Activated CD4-positive, alpha-beta T cell treated with anti-CD3 and anti-CD28 coated beads for 36 hours (primary cell): ENCODE measurements at places on chromosomes 16 and 17. TPM values are rescaled to one million over a fixed set of nuclear protein-coding genes. Genes with fewer than 3 reads are reported as not detected.

Gene BRIP1
- total RNA-seq = 15.4 TPM

DNA sequence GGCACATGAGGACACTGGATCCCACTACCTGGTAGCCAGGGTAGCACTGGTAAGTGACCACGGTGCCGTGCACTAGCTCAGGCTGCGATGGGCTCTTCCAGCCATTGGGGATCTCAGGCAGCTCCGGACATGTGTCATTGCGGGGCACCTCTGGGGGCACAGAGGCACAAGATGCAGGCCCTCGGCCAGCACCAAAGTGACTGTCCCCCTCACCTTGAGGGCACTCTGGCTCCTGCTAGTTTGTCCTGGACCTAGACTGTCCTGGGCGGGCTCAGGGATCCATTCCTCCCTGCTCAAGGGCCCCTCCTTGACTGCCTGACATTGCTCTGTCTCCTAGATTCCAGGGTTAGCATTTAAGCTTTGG lies 6.7 kb upstream of the PHF12 start:
- DNase-seq = no peak

Gene SLC22A31
- total RNA-seq = 1.3 TPM

- DNase-seq = no peak
Observed at GRCh38 chr16:1815461-1815860, 11.2 kb downstream of the HAGH start.

Gene FAM171A2
- 0.18 TPM for total RNA-seq

DNA sequence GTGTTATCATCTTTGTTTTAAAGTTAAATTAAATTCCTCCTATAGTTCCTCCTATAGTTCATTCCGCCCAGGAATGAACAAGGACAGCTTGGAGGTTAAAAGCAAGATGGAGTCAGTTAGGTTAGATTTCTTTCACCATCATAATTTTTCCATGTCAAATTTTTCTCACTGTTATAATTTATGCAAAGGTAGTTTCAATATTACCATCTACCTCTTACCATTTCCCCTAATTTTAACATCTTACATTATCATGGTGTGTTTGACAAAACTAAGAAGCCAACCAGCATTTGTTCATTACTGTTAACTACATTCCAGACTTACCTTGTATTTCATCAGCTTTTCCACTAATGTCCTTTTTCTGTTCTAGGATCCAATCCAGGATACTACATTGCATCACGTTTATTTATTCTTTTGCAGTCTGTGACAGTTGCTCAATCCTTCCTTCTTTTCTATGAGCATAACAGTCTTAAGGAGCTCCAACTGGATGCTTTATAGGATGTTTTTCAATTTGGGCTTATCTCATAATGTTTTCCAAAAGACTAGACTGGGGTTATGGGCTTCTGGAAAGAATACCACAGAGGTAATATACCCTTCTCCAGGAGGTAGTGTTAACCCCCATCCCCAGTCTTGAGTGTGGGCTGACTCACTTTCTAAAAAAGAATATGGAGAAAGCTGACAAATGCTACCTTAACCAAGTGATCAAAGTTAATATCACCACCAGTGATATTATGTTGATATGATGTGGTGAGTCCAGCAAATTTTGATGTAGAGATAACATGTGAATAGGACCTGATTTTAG lies 158.5 kb downstream of the PPM1E start:
- DNase-seq = no peak

Gene HOXB13
- total RNA-seq = not detected

Gene SMIM5
- 0.12 TPM for total RNA-seq

Gene CRHR1
- not detected for total RNA-seq

DNA sequence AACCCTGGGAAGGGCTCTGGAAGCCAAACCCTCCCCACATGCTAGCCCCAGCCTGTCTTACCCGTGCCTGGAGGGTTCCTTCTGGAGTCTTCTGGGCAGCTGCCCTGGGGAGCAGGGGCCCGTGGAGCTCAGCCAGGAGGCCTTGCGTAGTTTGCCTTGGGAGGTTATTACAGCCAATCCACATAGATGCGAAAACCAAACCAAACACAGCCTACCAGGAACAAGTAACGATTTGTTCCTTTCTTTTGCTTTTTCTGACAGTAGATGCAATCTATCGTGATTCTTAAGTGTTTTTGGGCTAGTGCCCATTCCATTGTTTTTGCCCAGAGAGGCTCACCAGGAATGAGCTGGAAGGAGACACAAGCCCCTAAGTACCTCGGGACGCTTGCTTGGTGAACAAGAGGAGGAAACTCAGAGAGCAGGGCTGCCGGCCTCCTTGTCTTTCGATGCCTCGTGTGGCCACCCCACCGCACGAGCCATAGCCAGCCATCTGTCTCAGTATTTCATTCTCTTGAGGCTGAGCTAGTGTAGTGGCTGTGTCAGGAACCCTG lies 102.7 kb upstream of the NOL11 start:
- DNase-seq = no peak

Gene GRAPL
- total RNA-seq = 4.0 TPM

DNA sequence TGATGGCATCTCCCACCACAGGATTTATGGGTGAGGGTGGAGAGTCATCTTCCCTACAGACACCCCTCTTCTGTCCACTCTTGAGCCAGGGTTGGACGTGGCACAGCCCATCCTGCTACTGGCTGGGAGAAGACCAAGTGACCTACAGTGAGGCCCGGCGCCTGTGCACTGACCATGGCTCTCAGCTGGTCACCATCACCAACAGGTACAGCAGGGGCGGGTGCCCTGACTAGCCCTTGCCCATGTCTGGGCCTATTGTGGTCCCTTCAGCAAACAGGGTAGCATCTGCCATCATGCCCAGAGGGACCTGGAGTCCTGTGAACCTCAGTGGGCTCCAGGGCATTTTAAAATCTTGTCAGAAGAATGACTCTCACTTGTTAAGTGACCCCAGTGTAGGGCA lies 48.2 kb downstream of the MRC2 start:
- DNase-seq = no peak

DNA sequence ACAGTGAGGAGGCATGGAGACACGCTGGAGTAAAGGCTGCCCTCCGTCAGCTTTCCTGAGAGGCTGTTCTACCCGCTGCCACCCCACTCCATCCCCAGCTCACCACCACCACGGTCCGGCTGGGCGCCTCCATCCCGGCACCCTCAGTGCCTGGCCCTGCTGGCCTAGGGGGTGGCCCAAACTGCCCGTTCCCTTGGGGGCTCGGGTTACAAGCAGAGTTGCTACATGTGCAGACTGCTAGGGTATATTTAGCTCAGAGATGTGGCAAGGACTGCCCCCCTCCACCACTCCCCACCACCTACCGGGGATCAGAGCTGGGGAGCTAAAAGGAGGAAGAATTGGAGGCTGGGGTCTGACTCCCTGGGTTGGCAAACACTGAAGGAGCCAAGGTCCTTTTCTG lies 4.1 kb downstream of the CACNB1 start:
- DNase-seq = no peak

DNA sequence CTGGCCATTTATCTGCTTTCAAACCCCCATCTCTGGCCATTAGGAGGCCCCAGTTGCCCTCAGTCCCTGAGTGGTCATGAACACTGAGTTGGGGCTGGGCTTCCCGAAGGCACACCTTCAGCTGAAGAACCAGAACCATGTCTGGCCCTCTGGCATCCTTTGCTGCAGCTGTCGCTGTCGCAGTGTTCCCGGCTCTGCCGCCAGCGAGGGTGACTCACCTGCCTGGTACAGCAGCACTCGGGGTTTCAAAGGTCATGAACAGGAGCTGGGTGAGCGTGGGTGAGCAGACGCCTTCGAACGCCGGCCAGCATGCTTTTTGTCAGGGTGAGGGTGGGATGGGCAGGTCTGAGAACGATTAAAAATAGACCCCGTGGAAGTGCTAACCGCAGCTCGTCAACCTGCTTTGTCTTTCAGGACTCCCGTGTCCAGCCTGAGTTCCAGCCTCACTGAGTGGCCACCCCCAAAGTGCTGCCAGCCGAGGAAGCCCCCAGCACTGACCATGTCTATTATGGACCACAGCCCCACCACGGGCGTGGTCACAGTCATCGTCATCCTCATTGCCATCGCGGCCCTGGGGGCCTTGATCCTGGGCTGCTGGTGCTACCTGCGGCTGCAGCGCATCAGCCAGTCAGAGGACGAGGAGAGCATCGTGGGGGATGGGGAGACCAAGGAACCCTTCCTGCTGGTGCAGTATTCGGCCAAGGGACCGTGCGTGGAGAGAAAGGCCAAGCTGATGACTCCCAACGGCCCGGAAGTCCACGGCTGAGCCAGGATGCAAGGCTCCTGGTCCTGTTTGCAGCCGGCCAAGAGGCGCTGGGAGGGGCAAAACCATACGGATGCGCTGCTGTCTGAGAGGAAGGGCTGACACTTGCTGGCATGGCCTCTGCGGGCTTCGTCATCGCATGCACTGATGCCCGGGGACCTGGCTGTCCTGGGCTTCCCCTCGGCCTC lies 7.6 kb downstream of the SNN start:
- DNase-seq = peak; percentile 66

- DNase-seq = no peak
Observed at GRCh38 chr17:80362428-80363119, 52.4 kb upstream of the ENDOV start.

DNA sequence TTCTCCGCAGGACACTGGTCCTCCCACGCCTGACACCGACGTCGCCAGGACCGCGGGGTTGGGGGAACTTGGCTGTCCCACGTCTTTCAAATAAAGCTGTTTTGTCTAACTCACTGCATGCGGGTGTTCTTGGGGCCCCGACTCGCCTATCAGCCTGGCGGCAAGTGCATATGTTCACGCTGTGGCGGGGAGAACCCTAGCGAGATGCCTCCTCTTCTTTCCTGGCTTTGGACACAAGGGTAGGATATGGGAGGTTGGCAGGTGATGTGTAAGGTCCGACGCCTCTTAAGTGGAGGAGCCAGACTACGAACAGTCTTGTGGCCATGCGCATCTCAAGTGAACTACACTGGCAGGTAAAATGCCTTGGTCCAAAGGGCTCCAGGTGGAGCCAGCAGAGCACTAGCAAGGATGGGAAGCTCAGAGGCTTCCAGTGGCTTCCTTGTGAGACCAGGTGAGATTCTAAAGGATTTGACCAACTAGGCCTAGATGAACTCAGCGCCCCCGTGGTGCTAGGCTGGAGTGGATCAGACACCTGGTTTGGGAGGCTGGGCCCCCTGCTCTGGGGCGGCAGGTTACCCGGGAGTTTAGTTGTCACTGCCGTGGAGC lies 873 bp upstream of the RPS2 start:
- no peak for DNase-seq

DNA sequence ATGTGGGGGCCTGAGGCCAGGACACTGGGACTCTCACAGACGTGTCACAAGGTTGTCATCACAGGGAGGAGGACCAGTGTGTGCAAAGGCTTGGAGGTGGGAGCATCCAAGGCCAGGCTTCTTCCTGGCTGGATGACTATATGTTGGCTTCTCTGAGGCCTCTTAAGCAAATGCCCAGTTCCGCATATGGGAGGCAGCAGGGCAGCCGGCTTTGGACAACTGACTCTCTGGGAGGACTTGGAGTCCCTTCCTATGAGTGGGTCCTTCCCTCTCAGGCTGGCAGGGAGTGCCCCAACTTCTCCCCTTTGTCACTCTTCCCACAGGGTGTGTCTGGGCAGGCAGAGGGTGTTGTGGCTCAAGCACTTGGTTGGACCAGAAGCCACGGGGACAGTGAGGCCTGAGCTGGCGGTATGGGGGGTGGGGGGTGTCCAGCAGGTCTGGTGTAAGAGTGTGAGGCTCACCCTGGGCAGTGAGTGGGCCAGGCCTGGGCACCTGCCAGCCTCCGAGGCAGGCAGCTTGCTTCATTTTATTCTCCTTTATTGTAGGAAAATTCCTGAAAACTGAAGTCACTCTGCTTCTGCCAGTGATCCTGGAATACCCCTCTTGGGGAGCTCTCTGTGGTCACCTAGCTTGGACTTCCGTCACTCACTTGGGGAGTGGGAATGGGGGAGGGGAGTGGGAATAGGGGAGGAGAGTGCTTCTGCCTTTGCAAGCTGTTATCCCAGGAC lies 14.9 kb downstream of the ADGRG1 start:
- DNase-seq = no peak

Gene CTRL
- total RNA-seq = 3.5 TPM

DNA sequence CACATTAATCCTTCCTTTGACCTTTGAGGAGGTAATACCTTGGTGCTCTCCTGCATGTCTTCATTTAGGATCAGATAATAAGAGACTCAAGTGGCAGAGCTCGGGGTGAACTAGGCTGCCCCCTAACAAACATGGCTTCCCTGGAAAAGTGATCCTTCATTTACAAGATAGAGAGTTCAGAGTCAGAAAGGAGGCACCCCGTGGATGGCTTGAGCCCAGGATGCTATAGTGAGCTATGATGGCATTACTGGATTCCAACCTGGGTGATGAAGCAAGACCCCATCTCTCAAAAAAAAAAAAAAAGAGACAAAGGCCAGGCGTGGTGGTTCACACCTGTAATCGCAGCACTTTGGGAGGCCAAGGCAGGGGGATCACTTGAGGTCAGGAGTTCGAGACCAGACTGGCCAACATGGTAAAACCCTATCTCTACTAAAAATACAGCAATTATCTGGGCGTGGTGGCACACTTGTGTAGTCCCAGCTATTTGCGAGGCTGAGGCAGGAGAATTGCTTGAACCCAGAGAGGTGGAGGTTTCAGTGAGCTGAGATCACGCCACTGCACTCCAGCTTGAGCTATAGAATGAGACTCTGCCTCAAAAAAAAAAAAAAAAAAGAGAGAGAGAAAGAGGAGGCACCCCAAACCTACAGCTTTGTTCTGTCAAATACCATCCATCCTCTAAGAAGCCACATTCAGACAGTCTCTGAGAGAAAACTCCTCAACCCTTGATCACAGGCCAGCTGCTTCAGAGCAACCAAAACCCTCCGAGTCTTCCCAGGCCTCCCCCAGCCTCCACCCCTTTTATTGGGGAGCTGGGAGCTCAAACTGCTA lies 7.4 kb downstream of the FAM117A start:
- no peak for DNase-seq

Gene C16orf54
- total RNA-seq = 22.0 TPM

Gene GAST
- not detected for total RNA-seq

DNA sequence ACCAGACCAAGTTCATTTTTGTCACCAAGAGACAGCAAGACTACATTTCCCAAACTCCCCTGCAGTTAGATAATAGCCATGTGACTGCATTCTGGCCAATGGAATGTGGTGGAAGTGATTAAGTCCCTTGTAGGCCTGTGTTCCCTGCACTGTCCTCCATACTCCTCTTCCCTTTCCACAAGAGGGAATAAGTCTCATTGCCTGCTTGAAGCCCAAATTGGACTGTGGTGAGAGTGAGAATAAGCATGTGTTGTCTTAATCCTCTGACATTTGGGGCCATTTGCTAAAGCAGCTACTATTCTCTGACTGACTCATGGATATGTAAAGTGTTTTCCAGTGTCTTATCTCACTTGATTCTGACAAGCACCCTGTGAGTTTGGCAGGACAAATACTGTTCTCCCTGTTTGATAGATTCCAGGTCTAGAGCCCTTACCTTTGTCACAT lies 20.7 kb downstream of the PIK3R6 start:
- no peak for DNase-seq

Gene KCNJ18
- not detected for total RNA-seq
